ENCODE measurements at places on chromosomes 3 and 15.

GRCh38 chr3:184466413-184466960 lies 86.6 kb downstream of the CHRD start:
- no peak for DNase-seq

DNA sequence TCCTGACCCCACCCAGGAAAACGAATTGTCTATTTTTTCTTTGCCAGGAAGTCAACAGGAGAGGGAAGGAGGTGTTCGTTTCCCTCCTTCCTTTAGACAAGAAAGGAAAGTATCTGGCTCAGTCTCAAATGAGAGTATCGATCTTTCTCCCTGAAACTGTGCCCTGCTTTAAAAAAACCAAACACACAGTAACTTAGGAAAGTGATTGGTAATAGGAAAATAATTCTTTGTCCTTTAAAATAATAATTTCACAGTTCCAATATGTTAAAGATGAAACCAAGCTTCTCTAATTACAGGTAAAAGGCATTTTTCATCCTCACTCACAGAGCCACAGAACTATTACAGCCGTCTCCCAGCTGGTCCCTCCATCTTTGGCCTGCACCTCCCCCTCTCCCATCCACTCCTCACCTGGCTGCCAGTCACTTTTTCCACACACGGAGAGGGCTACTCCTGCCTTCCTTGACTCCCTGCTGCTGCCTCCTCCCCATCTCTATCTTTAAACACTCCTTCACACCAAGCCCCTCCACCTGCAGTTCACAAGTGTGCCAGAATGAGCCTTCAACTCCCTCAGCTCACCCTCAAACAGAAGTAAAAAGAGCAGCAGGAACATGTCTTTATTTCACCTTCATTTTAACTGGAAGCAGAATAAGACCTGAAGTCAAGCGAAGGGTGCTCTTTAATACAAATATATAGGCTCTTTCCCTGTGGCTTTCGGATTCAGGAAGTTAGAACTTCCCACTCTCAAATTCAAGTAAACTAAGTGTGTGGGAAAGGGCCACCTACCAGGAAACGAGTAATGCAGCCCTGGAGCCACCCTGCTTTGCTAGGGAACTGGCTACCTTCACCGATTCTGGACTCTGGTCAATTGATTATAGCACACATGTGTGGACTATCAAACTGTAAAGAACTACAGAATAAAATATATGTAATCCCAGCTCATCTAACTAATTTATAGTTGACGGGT lies 116.4 kb downstream of the SENP2 start:
- DNase-seq, result no peak

DNA sequence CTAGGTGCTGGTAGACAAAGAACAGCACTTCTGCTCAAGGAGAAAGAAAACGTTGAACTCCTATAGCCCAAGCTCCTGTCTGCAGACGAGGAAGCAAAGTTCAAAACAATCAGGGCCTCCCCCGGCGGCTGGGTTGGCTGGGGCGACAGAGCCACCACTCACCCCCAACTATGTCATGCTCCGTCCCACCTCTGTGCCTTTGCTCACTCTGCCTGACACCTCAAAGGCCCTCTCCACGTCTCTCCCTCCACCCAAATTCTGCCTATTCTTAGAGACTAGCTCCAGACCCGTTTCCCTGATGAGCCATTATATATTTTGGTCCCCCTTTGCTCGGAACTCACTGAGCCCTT lies 304.3 kb downstream of the TLE3 start:
- DNase-seq, result no peak

GRCh38 chr3:60579734-60580133 lies 671.5 kb downstream of the FHIT start:
- DNase-seq, result no peak

GRCh38 chr15:65517866-65518207 lies 348 bp upstream of the DPP8 start:
- DNase-seq, result no peak

- no peak for DNase-seq
These were observed 71.3 kb downstream of the PTPRG start for GRCh38 chr3:61632568-61633175.

DNA sequence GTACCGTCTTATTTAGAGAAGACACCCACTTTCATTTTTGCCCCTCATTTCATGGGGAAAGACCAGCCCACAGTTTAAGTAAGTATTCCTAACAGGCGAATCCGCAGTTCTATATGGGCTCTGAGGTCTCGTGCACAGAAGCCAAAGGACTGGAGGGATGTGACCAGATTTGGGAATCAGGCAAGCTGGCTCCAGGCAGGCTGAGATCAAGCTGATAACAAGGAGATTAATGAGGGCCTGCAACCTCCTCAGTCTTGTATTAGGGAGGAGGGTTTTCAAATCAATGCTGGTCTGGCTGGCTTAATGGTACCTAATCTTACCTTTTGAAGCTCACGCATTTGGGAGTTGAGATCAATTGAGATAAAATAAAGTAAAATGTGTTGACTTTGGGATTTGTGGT lies 15.3 kb downstream of the ST8SIA2 start:
- no peak for DNase-seq

DNA sequence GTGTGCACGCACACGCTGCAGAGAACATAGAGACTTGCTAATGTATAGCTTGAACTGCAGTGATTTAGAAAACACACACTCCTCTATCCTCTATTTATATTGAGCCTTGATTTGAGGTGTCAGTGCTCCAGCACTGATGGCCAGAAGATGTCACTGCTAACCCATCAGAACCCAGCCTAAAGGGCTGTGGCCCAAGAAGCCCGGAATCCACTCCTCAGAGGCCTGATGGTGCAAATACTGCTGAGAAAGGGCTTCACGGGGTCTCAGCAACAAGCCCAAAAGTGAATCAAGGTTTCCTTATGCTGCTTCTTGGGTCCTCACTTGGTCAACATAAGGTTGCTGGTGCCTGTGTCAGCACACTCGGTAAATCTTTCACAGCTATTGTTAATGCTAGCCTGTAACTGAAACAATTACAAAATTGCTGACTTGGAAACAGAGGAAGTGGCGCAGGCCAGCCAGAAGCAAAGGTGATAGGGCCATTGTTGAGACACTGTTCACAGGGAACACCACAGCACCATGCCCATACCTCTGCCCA lies 60.3 kb downstream of the HEG1 start:
- peak; percentile 38 for DNase-seq

GRCh38 chr3:31729082-31729481 lies 196.4 kb downstream of the STT3B start:
- no peak for DNase-seq

GRCh38 chr3:53682807-53683206 lies 163.4 kb downstream of the CHDH start:
- DNase-seq, result no peak

DNA sequence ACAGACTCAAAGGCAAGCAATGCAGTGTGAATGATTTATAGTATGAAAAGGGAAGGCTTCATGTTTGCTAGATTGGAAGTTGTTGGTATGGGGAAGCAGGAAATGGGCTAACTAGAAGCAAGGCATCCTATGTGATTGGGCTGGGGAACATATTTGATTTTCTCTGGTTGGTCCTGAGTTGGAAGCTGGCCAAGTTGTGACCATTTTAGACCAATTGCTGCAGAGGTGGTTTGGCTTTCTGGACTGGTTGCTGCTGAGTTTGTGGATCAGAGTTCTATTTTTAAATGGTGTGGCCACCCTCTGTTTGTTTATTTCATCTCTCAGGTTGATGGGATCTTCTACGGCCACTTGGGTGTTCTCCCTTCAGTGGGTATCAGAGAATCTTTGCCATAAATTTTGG lies 39.7 kb downstream of the NUDT16 start:
- no peak for DNase-seq

GRCh38 chr3:114967168-114967567 lies 179.9 kb downstream of the ZBTB20 start:
- DNase-seq, result no peak

- no peak for DNase-seq
These were observed 123.6 kb upstream of the GALNT15 start for GRCh38 chr3:16050641-16051467.

- DNase-seq, result no peak
These were observed 5.0 kb upstream of the RAMAC start for GRCh38 chr15:82980981-82981380.

GRCh38 chr3:170500995-170501394 lies 82.3 kb downstream of the CLDN11 start:
- DNase-seq, result no peak

- no peak for DNase-seq
These were observed 570 bp upstream of the NEDD4 start for GRCh38 chr15:55993804-55994560.

- DNase-seq, result no peak
These were observed 214.4 kb upstream of the NR2E3 start for GRCh38 chr15:71595846-71596553.

- no peak for DNase-seq
These were observed 116.3 kb upstream of the DAZL start for GRCh38 chr3:16721494-16721893.

DNA sequence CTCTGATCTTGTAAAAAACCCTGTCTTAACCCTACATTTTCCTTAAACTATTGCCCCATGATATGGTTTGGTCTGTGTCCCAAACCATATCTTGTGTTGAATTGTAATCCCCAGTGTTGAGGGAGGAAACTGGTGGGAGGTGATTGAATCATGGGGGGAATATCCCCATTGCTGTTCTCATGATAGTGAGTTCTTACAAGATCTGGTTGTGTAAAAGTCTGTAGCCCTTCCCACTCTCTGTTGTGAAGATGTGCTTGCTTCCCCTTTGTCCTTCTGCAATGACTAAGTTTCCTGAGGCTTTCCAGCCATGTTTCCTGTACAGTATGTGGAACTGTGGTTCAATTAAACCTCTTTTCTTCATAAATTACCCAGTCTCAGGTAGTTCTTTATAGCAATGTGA lies 881.4 kb downstream of the DIPK2A start:
- DNase-seq, result no peak

DNA sequence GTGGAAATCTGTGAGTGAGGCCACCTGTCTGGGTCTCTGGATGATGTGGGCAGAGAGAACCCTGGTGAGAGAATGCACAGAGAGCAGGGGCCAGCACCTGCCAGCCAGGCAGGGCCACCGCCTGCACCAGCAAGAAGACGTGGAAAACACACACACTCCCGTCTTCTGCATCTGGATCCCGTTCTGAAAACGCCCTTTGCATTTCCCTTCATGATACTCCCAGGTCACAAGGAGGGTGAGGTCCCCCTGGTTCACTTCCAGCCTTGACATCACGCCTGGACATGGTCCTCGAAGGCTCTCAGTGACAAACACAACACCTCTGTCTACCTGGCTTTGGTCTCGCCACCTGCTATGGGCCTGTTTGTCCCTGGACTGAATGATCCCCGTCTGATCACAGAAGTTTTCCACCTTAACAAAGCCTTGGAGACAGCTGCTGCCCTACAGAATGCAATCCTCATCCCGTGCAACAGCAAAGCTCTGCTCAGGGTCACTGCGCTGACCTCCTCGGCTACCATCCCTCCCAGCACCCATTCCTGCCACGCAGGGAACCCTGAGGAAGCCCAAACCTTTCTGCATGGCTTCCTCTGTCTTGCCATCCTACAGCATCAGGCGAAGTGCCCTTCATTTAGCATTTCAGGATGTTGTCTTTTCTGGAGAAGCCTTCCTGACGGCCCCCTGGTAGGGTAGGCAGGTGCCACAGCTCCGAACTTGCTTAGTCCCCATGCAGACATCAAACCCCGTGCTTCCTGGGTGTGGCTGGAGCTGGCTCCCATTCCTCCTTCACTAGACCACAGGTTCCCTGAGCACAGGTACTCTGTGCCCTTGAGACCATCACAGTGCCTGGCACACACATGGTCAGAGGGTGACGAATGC lies 122.5 kb downstream of the ATP10A start:
- no peak for DNase-seq

GRCh38 chr15:75786575-75786947 lies 56.7 kb upstream of the UBE2Q2 start:
- DNase-seq, result no peak

DNA sequence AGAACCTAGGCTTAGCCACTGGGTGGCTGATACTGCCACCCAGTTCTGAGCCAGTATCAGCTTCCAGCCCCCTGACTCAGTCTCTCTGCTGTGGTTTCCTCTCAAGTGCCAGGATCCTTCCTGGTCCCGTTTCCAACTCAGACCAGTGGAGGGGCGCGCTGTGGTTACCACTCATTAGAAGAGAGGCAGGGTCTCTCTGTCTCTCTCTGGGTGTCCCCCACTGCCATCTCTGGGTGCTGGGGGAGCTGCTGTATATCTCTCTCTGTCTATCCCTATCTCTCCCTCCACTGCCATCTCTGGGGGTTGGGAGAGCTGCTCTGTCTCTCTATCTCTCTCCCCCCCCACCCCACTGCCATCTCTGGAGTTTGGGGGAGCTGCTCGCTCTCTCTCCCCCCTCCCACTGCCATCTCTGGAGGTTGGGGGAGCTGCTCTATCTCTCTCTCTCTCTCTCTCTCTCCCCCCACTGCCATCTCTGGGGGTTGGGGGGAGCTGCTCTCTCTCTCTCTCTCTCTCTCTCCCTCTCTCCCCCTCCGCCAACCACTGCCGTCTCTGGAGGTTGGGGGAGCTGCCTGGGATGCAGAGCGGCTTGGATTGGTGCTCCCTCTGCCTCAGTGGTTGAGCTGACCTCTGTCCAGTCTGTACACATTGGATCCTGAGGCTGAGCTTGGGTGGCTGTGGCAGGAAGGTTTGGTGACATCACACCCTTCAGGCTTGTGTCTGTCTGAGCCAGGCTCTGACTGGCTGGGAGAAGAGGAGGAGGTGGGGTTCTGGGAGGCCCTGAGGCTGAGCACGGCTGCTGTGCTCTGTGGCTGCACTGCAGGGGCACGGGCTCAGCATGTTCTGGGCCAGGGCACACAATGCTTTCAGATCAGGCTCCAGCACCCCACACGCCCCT lies 98.9 kb downstream of the APBA2 start:
- no peak for DNase-seq

- DNase-seq, result no peak
These were observed 66.1 kb upstream of the CCR4 start for GRCh38 chr3:32885283-32885901.
